Stimulated activated CD4-positive, alpha-beta T cell treated with anti-CD3 and anti-CD28 coated beads, Interleukin-1b, Interleukin-23, amount 100 ng/mL, for 24 hours (primary cell): ENCODE measurements at places on chromosomes 12 and 14.

GRCh38 chr12:102781117-102781516 is 135.9 kb downstream of the PAH start:
- DNase-seq: no peak

DNA sequence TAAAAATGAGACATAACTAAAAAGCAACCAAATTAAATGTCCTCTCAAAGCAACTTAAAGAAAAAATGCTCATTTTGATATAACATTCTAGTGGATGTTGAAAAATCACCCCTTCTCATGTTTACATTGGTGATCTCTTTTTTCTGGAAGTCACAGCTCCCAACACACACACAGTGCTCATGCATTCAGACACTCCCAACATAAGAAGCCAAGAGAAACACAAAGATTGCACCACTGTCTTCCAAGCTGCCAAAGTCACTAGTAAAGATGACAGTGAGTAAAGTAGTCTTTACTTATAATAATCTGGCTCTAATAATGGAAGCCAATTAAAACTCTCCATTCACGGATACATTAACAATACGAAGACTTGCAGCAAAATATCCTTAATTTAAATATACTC is 218.4 kb downstream of the NTF3 start:
- no peak for DNase-seq

GRCh38 chr14:80202888-80203562 is 8.3 kb downstream of the DIO2 start:
- no peak for DNase-seq

GRCh38 chr12:99736760-99737269 is 89.3 kb downstream of the GARIN6 start:
- DNase-seq: no peak

GRCh38 chr12:104866291-104866690 is 91.8 kb downstream of the SLC41A2 start:
- no peak for DNase-seq

GRCh38 chr12:124673801-124674617 is 106.6 kb upstream of the NCOR2 start:
- no peak for DNase-seq

GRCh38 chr12:12624498-12624992 is 12.9 kb downstream of the CREBL2 start:
- no peak for DNase-seq

- DNase-seq: no peak
Measured at GRCh38 chr12:25324861-25325260, 74.1 kb upstream of the KRAS start.

DNA sequence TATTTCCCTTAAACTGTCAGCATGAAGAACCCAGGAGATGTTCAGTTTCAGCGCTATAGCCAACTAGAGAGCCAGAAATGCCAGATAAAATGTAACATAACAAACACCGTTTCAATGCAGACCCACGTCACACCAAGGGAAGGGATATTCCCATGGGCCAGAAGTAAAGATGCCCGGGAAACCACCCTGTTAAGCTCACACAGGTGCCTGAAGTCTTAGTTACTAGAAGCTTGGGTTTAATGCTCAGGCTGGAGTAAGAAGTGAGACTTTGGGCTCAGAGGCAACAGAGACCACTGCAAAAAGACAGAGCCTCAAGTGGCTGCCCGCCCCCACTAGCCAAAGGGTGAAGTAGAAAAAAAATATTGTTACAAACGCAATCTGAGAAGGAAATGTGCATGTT is 52.3 kb downstream of the SYNE3 start:
- DNase-seq: no peak

GRCh38 chr12:119804011-119804641 is 73.0 kb downstream of the CIT start:
- DNase-seq: no peak

DNA sequence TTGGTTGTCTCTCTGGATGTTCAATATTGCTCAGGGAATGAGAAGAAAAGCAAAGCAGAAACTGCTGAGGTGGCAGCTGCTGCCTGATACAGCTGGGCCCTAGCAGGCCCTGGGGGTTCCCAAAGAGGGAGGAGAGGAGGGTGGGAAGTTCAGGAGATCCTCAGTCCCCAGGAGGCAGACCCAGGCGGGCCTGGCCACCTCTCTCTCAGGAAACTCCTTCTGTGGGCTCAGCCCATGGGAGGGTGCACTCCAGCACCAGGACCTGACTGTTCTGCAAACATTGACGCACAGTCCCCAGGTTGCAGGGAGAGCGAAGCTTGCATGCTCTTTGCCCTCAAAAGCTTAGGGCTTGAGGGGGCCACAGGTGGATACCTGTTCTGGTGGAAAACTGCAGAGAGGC is 29.6 kb downstream of the IRF2BPL start:
- DNase-seq: no peak

DNA sequence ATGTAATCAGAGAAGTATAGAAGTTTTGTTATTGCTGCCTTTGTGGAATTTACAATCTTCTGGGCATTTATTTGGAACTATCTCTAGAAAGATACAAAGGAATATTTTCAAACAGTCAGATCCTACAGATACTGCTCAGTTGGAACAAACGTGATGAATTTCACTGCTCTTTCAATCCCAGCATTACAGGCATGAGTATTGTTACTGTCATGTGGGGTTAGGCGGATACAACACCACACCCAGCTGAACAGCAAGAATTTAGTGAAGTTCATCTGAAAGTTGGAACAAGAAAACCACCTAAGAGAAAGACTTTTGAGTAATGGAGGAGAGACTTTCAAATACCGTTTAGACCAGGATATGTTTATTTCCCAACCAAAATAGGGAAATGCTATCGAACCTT is 123.3 kb upstream of the PLXNC1 start:
- DNase-seq: no peak

DNA sequence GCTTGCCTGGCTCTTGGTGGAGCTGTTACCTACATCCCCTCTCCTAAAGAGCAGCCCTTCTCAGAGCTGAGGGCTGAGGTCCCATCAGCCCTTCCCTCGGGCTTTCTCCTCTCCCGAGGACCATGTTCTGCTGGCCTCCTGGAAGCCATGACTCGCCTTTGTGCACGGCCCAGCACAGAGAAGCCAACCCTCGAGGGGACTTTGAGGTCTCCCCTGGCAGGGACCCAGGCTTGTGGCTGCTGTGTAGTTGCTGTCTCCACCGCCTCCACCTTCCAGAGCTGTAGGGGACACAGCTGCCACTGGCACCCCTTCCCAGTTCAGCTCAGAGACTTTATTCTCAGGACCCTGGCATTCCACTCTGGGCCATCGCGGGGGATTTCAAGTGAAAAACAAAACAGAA is 22.9 kb upstream of the CCND2 start:
- no peak for DNase-seq

- no peak for DNase-seq
Measured at GRCh38 chr14:72008666-72009065, 76.4 kb downstream of the RGS6 start.

DNA sequence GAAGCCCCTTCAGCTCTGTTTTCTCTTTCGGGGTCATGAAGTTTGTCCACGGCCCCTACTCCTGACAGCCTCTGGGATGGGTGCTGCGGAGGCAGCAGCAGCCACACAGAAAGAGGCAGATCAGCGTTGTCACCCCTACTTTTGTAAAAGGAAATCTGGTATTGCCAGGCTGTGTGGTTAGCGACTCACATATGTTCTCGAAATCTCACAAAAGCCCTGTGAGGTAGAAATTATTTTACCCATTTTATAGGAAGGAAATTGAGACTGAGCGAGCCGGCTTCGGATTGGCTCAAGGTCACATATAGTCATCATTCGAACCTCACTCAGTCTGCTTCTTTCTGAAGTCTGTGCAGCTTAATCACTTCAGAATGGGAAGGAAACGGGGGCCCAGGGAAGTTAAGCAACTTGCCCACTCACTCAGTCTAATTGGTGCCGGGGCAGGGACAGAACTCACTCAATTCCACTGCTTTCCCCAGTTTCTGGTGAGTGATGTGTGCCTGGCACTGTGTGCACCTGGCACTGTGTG is 1.1 kb upstream of the CKAP4 start:
- no peak for DNase-seq

- DNase-seq: no peak
Measured at GRCh38 chr14:32650665-32651064, 288.0 kb upstream of the NPAS3 start.

- DNase-seq: no peak
Measured at GRCh38 chr14:35159742-35160409, 37.5 kb downstream of the PRORP start.

DNA sequence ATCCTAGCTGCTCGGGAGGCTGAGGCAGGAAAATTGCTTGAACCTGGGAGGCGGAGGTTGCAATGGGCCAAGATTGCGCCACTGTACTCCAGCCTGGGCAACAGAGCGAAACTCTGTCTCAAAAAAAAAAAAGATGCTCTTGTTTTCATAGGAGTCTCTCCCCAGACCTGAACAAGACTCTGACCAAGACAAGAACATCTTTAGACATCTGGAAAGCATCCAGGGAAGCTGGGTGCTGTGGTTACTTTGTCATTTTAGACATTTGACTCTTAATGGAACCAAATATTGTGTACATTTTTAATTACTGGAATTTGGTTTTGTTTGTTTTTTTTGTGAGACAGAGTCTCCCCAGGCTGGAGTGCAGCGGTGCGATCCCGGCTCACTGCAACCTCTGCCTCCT is 21.1 kb upstream of the ATF1 start:
- DNase-seq: no peak

GRCh38 chr12:65609359-65609771 is 214.9 kb upstream of the HMGA2 start:
- no peak for DNase-seq

GRCh38 chr12:124391340-124392261 is 96.7 kb downstream of the RFLNA start:
- peak; percentile 33 for DNase-seq

DNA sequence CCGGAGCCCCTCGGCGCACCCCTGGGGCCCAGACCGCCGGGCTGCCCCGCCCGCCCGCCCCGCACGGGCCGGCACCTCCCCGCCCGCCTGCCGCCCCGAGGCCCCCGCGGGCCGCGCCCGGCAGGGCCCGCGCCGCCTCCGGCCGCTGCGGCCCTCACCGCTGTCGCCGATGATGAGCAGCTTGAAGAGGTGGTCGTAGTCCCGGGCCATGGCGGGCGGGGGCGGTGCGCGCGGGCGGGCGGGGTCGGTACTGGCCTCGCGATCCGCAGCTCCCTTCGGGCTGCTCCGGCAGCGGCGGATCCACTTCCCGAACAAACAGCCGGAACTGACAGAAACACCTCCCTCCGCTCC is at the start of gene RAB35:
Gene RAB35 (minus strand): TSS at position 313 of the 351 bp plus-strand sequence. CDS start 103 bp downstream, at position 210.
- no peak for DNase-seq

- DNase-seq: no peak
Measured at GRCh38 chr12:64466178-64466577, 14.3 kb downstream of the TBK1 start.

GRCh38 chr12:89324437-89324836 is 27.9 kb downstream of the DUSP6 start:
- DNase-seq: no peak

GRCh38 chr12:97308576-97309198 is 153.9 kb upstream of the RMST start:
- DNase-seq: no peak

- DNase-seq: no peak
Measured at GRCh38 chr12:51449580-51450246, 25.1 kb downstream of the SLC4A8 start.

GRCh38 chr12:121175383-121176119 is 34.4 kb upstream of the P2RX4 start:
- DNase-seq: no peak

- no peak for DNase-seq
Measured at GRCh38 chr14:83483063-83483462, 1949.4 kb upstream of the SEL1L start.

DNA sequence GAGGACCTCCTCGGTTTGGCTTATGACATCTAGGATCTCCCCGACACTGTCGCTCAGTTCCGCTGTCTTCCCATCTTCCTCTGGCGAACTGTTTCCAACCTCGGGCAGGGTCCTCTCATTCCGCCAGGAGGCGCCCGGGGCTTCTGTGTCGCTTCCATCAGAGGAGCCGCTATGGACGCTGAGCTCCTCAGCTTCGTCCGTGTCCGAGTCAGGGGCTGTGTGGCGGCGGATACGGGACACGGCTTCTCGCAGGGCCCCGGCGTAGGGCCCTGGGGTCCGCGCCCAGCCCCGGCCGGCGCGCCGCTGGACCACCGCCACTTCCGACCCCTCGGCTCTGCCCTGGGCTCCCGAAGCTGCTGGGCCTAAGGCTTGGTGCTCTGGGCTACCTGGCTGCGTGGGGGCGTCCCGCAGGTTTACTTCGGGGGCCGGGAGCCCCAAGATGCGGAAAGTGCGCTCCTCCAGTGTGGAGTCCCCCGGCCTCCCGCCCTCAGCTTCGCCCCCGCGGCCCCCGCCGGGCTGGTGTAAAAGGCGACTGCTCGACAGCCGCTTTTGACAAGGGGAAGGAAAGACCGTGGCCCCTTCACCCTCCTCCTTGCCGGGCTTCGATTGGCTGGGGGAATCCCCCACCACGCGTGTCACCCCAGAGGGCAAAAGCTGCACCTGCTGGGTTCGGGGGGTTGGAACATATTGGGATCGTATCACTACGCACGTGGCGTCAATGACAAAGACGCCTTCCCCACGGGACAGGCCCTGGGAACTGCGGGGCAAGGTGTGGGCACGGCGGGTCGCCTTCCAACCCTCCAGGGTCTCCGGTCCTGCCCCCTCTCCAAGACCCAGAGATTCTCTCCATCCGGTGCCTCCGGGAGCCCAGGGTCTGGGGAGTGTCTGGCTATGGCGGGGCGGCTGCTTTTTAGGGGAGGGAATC is 2.1 kb downstream of the DDN start:
- DNase-seq: no peak

- DNase-seq: no peak
Measured at GRCh38 chr12:122399592-122400373, 22.7 kb downstream of the CLIP1 start.

- no peak for DNase-seq
Measured at GRCh38 chr12:79842630-79843029, 92.3 kb downstream of the PPP1R12A start.

DNA sequence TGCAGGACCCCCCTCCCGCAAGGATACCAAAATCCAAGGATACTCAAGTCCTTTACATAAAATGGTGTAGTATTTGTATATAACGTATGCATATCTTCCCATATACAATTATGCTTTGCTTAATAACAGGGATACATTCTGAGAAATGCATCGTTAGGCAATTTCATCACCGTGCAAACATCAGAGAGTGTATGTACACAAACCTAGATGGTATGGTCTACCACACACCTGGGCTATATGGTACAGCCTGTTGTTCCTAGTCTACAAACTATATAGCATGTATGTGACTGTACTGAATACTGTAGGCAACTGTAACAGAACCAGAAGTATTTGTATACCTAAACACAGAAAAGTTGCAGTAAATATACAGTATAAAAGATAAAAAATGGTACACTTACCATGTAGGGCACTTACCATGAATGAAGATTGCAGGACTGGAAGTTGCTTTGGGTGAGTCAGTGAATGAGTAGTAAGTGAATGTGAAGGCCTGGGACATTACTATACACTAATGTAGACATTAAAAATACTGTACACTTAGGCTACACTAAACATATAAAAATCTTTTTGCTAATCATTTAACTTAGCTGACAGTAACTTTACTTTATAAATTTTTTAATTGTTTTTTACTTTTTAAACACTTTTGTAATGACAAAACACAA is 141.1 kb downstream of the SLC41A2 start:
- DNase-seq: no peak

- no peak for DNase-seq
Measured at GRCh38 chr12:26654623-26655022, 178.4 kb downstream of the ITPR2 start.
